ENCODE measurements at places on chromosomes 7 and 10.

DNA sequence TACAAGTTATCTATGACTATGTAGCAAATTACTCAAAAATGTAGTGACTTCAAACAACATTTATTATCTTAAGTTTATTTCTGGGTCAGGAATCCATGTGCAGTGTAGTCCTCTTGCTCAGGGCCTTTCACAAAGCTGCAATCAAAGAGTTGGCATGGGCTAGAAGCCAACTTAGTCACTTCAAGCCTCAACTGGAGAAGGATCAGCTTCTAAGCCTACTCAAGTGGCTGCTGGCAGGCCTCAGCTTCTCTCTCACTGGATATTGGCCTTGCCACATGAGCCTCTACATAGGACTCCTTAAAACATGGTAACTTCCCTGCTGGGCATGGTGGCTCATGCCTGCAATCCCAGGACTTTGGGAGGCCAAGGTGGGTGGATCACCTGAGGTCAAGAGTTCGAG is 5.0 kb upstream of the NFE2L3 start:
- DNase-seq: no peak

DNA sequence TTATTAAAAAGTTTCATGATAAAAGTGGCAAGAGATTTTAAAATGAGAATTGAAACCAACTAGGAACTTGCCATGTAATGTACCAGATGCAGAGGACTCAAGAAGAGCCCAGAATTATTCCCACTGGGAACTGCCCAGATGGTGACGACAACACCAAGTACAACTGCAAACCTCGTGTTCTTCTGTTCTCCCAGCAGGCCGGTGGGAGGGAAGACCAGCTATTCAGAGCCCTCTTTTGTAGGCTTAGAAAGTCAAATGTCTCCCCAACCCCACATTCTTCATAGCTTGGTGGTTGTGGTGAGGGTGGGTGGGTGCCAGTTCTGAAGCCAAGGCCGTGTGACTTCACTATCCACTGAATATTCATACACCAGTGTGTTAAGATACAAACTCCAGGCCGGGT is 54.3 kb upstream of the ITGB1 start:
- DNase-seq: no peak

DNA sequence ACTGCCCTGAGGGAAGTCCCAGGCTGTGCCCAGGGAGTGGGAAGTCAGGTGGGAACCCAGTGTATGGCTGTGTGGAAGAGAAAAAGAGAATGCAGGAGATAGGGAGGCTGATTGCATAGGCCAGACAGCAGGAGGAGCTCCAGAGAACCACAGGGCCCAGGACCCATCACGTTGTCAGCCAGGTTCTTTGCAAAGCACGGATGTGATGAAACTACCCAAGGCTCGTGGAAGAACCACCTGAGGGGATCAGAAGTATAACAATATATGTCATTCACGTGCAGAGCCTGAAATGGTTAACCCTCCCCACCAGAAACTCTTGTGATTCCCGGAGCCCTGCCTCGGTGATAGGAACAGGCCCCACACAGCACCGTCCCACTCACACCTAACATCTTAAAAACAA is 83.6 kb downstream of the LARP4B start:
- no peak for DNase-seq

DNA sequence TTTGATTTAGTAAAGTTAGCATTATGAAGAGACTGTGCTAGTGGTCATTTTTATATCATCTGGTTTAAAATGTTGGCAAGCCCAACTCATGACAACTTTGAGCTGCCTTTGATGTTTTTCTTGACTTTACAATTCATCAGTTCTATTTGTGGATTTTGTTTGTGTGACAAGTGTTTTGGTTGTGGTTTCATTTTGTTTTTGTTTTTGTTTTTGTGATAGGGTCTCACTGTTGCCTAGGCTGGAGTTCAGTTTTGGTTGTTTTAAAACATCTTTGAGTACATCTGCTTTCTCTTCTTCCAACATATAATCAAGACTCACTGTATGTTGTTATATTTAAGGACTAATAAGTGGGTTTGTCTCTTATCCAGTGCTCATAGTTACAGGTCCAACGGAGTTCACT is 17.6 kb upstream of the SFR1 start:
- no peak for DNase-seq

GRCh38 chr7:44979481-44980392 is 922 bp upstream of the MYO1G start:
- DNase-seq: no peak

GRCh38 chr7:86968618-86969017 is 90.8 kb downstream of the ELAPOR2 start:
- no peak for DNase-seq

DNA sequence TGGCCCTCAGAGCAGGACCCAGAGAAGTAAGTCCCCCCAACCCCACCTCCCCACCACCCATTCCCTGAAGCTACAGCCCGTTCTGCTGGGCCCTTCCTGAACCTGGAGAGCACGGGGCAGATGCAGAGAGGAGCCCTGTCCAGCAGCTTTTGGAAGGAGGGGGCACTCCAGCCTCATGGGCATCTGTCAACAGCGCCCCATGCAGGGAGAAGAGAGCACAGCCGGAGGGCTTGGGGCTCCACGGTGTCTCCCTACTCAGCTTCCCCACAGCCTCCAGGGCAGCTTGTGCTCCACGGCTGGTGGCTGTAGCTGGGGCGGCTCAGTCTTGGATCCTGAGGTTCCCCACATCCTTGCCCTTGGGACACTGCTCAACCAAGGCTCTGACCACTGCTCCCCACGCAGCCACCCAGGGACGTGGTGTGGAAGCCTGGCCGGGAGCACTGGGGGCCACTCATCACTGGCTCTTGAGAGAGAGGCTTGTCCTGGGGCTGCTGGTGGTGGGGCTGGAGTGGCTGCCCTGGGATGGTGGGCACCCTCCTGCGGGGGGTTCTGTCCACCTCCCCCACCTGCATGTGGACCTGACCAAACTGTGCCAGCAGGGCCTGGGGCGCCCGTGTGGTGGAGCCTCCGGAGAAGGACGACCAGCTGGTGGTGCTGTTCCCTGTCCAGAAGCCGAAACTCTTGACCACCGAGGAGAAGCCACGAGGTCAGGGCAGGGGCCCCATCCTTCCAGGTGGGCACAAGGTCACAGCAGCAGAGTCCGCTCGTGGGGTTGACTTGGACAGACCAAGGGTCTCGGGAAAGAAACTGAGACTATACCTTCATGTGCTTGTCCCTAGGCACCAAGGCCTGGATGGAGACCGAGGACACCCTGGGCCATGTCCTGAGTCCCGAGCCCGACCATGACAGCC is 4.5 kb downstream of the PRAP1 start:
- no peak for DNase-seq

DNA sequence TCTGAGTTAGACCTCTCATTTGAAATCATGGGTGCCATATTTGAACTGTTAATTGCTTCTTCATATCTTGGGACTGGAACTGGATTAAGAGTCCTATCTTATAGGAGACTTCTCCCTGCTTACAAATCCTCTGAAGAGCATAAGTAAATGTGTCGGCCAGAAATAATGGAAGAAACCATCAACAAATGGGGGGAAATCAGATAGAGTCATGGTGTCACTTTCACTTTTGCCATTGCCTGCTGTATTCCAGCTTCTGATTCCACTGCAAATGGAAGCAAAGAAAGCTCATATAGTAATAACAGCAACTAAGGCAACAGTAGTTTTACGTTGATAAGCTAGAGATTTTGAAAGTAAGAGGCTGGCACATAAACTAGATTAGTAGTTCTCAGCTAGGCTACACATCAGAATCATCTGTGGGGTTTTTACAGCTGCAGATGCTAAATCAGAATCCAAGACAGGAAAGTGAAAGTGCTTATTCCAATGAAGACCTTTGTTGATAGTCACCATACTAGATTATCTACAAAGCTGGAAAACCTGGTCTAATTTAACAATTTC is 12.3 kb upstream of the CRPPA start:
- DNase-seq: no peak

DNA sequence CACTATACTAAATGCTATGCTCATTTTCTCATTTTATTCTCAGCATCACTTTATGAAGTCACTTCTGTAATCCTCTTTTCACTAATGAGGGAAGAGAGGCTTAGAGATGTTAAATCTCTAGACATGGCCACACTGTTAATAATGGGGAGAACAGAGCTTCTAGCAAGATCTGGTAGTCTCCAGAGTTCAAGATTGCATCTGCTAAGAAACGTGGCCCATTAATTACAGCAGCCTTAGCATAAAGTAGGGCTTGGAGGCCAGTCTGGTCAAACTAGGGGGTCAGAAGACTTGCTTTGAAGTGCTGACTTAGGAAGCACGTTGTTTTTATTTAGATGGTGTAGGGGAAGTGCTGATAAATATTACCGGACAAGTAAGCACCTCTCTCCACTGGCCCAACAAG is 29.3 kb downstream of the ARL4A start:
- no peak for DNase-seq

- DNase-seq: no peak
Observed at GRCh38 chr10:49161411-49161997, 26.7 kb downstream of the TMEM273 start.

DNA sequence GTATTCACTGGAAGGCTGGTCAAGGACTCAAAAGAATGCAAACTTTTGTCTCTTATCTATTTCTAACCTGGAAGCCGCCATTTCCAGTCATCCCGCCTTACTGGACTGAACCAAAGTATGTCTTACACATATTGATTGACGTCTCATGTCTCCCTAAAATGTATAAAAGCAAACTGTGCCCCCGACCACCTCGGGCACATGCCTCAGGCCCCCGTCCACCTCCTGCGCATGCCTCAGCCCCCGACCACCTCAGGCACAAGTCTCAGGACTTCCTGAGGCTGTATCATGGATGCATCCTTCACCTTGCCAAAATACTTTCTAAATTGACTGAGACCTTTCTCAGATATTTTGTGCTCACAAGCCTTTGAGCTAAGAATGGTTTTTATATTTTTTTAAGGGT is 148.6 kb downstream of the PTPRN2 start:
- DNase-seq: no peak

DNA sequence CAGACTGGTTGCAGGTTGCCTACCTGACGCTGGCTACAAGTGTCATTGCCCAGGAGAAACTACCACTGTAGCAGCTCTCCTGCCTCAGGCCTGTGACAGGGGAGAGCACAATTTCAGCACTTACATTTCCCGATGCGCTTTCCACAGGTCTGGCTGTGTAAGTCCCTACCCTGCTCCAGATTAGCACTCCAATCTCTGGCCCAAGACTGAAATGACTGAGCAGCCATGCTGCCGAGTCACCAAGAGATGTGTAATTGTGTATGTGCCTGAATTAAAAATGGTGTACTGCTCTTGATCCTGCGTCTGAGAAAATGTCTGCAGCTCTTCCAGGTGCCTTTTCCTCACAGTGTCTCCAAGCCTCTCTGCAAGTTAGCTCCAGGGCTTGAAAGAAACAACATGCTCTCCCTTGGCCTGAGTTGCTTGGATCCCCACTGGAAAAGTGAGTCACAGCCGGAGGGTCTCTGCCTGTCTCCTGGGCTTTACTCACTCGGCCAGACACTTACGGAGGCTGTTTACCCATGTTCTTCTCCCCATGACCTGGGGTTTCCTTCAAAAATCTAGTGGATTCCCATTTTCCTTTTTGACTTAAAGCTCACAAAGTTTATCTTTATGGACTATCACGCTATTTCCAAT is 1001.7 kb upstream of the KCND2 start:
- DNase-seq: no peak

- DNase-seq: no peak
Observed at GRCh38 chr10:71694567-71694968, 25.0 kb downstream of the C10orf105 start.

- no peak for DNase-seq
Observed at GRCh38 chr7:41367967-41368882, 334.7 kb downstream of the INHBA start.

GRCh38 chr7:28698840-28699239 is 259.3 kb downstream of the TRIL start:
- no peak for DNase-seq

- no peak for DNase-seq
Observed at GRCh38 chr7:22814261-22815208, 8.1 kb downstream of the TOMM7 start.

- no peak for DNase-seq
Observed at GRCh38 chr7:39624442-39624807, 1.1 kb downstream of the RALA start.

DNA sequence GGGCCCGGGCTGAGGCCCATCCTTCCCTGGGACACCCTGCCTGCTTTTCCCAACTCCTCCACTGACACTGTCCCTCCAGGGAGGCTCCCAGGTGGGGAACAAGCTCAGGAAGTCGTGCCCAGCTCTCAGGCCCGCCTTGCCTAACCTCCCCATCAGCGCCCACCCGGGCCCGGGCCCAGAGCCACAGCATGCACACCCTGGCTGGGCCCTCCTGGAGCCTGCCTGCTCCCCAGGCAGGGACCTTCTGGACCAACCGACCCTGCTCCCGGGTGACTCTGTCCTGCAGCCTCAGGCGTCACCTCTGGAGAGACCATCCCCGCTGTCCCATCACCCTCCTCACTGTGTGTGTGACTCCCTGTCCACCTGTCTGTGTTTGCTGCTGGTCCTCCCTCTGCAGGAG is 1.8 kb upstream of the TMEM184A start:
- no peak for DNase-seq

DNA sequence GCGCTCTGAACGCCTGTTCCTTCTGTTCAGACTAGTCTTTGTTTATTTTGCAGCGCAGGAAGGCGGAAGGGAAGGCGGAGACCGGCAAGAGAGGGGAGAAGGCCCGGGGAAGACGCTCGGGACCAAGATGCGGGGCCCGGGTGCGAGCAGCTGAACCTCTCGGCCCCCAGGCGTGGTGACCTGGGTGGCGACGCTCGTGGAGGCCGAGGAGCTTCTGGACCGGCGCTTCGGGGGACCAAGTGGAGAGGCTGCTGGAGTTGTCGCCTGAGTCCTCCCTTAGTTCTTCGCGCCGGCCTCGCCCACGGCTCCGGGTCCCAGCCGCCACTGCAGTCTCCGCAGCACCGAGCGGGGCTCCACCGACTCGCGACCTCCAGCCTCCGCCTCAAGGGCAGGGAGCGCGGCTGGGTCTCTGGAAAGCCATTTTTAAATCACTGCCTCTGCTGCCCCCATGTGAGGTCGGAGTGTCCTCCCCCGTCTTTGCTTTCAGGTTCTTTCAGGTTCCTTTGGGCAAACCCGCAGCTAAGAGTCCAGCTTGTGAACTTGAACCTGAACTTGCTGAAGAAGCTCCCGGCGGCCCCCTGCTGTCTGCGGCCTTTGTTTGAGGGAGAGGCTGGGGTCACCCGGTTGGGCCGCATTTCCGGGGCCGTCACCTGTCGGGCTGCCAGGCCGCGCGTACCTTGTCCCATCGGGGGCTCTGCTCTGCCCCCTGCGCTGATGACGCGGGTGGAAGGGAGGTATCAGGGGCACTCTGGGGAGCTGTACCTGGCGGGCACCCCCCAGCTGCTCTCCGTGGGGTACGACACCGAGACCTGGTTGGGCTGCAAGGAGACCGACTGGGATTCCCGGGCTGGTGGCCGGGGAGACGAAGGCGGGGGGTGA is 136.0 kb downstream of the KIF20B start:
- DNase-seq: no peak

GRCh38 chr10:110758128-110758765 is 113.5 kb upstream of the PDCD4 start:
- no peak for DNase-seq
